Type B pancreatic cell (in vitro differentiated cells): ENCODE measurements at places on chromosomes 11 and 22. TPM values are rescaled to one million over a fixed set of nuclear protein-coding genes. Genes with fewer than 3 reads are reported as not detected.

DNA sequence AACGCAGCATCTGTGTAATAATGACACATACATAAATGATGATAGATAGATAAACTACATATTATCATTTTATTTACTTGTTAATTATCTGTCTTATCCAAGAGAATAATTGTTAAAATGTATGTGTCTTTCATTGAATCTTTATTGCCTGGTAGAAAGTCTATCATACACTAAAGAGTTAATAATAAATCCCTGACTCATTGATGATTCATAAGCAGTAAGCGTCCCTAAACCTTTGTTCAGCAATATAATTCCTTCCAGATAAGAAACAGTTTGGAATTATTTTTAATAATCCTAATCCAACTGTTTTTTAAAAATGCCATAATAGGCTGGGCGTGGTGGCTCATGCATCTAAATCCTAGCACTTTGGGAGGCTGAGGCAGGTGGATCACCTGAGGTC is 655.6 kb upstream of the CNTN5 start:
- DNase-seq: no peak

DNA sequence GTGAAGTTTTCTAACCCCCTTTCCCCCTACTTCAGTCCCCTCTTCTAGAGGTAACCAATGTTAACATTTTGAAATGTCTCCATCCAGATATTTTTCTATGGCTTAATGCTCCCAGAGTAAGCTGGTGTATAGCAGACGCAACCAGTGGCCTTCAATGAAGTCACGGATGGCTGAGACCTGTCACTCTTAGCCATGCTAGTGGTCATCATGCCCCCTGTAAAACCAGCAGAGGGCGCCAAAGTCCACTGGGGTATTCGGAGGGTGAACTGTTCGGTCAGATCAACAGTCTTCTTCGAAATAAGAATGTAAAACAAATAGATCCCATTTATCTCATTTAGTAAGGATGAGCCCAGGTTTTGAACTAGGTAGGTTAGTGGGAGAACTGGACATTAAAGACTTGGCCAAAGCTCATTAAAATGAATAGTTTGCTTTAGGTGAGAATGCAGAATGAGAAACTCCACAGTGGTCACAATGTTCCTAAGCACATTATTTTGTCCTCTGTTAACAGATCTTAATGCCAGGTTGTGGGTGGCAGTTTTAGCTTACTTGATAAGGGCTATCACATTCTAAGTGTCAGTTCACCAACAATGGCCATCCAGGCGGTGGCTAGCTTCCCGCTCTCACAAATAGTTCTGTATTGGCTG is 8.6 kb upstream of the MMP8 start:
- no peak for DNase-seq

Gene CASP5
- total RNA-seq: 0.95 TPM in 1 of 2 replicates, not detected in the other

GRCh38 chr22:24391836-24392217 is 35.6 kb upstream of the ADORA2A start:
- no peak for DNase-seq
